ENCODE measurements at places on chromosomes 12 and 14.

DNA sequence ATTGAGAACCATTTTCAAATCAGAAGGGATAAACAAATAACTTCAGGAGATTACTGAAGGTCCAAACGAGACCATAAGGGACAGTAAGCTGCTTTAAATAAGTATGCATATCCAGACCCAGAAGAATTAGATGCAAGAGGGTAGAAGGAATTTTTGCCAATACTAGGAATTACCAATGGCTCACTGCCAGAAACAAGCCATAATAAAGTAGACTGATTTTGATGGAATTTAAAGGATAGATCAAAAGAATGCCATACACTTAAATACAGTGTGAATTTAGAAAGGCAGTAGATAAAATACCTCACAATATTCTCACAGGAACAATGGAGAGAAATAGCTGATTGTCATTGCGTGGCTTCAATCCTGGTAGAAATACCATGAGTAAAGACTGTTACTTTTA, 5.3 kb downstream of the ANKS1B start:
- no peak for DNase-seq

GRCh38 chr12:74599932-74600331, 62.3 kb downstream of the ATXN7L3B start:
- DNase-seq: no peak

- DNase-seq: peak; percentile 78
Observed at GRCh38 chr12:93003531-93004239, 74.6 kb upstream of the EEA1 start.

DNA sequence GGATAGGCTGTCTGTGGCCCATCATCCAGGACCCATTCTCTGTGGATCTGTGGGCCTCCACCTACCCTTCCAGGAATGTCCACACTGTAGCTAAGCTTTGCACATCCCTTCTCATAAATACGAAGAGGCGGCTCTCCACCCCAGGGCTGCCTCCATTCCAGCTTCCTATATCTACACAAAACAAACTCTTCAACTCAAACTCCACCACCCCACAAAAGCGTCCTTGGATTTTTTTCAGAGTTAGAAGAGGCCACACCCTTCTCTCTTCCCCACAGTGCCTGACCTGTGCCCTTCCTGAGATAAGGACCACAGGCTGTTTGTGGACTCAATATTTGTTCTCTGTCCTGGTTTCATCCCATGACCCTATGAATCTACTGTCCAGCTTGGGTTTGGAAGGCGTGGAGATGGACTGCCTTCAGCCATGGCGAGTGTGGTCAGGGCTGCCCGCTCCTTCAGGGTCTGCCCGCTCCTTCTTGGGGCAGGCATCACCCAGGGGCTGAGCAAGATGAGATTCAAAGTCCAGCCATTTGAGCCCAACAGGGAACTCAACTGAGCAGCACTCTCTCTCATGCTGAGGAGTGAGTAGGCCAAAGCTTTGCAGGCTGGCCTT, 13.0 kb upstream of the SERPINA12 start:
- DNase-seq: no peak

DNA sequence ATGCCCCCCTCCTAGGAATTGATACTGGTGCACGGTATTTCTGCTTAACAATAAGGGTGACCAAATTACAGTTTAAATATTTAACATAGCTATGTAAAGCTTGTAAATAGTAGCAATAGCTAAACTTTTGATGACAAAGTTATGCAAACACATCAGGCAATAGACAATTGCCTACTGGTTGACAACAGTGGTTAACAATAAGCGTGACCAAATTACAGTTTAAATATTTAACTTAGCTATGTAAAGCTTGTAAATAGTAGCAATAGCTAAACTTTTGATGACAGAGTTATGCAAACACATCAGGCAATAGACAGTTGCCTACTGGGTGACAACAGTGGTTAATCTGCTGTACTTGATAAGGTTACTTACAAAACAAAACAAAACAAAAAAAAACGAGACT, 886.5 kb upstream of the FLRT2 start:
- DNase-seq: peak; percentile 73

DNA sequence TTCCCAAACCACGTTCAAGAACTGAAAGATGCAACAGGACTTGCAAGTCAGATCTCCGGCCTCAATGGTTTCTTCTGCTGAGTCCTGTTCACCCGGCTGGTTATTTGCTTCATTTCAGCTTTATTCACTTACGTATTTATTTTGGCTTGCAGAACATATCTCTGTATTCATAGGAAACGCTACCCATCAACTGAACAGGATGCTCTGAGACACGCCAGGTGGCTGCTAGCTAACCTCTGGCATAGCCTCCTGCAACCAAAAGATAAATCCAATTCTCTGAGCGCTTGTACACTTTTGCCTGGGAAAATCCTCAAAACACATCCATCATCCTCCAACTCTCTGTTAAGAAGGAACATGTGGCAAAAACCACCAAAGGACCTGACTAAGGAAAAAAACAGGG, 17.3 kb downstream of the MAP3K9 start:
- DNase-seq: no peak

DNA sequence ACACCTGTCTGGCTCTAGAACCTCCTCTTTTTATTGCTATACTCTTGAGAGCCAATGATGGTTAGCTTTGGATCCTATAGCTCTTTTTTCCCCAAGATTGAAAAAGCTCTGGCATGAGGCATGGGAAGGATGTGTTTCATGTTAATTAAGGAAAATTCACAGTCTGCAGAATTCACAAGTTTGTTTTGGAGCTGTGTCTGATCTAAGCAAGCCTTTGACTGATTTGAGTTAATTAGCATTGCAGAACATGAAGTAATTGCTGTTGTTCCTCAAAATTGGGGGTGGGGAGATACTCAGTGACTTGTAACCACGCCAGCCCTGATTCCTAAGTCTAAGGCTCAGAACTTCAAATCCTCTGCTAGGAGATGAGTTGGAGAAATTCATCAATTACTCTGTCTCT, 205.0 kb downstream of the SUDS3 start:
- DNase-seq: no peak

DNA sequence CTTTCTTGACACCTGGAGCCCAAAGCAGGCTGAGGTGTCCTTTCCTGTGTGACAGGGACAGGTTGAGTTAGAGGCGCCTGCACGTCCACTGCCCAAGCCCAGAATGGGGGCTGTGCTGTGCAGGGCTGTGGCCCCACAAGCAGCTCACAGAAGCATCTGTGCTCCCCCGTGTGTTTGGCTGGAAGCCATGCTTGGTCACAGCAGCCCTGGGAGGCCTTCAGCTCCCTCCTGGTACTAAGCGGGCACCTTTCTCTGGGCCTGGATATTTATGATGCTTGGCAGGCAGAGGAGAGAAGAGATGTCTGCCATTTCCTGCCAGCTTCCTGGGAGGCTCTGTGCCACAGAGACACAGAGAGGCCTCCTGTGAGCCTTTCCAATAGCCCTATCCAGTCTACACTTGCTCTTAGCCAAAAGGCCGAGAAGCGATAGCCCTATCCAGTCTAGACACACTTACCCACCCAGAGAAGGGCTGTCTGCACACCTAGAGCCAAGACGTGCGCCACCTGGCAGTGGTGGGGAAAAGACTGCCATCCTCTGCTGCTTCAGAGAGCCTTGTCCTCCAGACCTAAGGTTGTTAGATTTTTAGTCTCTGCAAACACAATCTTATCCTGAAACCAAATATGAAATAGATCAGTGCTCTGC, 117.4 kb downstream of the GCH1 start:
- no peak for DNase-seq

DNA sequence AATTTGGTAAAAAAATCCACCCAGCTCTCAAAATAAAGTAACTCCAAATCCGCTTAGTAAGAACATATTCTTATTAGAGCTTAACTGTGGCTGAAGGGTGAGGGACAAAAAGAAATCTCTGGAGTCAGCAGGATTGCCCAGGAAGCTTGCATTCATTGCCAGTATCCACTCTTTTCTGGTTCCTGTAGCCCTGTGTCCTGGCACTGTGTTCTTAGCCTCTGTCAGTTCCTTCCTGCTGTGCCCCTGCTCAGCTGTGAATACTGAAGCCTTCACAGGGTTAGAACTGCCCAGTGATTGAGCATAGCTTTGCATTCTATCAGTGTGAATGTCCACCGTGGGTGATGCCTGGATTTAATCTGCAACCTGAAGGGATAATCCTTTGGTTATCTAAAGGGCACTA, 266.9 kb upstream of the PELI2 start:
- DNase-seq: no peak

- no peak for DNase-seq
Observed at GRCh38 chr12:77940011-77940423, 109.3 kb downstream of the NAV3 start.

DNA sequence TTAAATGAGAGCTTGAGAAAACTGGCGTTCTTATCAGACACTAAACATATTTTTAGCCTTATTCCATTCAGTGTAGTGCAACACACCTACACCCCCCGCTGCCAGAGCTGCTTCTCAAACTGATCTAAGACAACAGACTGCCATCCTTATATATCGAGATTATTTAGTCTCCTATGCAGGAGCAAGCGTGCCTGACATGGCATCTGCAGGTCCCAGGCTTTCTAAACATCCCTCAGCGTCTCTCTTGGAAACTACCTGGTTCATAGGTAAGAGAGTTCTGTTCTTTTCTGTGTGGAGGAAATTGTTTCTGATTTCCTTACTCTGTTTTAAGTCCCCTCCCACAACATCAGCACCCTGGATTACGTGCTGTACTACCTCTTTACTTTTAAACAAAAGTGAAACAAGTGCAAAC, 117.1 kb upstream of the PTPRB start:
- no peak for DNase-seq

GRCh38 chr12:119249383-119250155, 70.8 kb downstream of the HSPB8 start:
- no peak for DNase-seq

- no peak for DNase-seq
Observed at GRCh38 chr12:121576851-121577391, 3.9 kb downstream of the KDM2B start.

DNA sequence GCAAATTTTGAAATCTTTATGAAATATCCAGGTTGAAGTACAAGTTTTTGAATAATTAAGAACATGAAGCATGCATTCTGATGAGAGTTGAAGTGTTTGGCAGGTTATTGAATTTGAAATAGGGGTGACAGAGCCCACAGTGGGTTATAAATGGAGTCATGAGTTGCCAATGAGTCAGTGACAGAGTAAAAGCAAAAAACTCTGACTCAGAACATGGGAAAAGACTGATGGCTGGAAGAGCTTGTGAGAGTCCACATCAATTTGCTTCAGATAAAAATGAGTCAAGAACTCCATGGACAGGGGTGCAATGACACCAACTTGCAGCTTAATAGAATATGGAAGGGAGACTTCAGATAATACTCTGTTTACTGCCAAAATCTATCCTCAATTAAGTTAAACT, 105.3 kb downstream of the SLC6A15 start:
- DNase-seq: no peak

- DNase-seq: no peak
Observed at GRCh38 chr14:74568911-74569310, 43.1 kb downstream of the LTBP2 start.

- DNase-seq: no peak
Observed at GRCh38 chr12:93174048-93174447, 203.7 kb upstream of the NUDT4 start.

DNA sequence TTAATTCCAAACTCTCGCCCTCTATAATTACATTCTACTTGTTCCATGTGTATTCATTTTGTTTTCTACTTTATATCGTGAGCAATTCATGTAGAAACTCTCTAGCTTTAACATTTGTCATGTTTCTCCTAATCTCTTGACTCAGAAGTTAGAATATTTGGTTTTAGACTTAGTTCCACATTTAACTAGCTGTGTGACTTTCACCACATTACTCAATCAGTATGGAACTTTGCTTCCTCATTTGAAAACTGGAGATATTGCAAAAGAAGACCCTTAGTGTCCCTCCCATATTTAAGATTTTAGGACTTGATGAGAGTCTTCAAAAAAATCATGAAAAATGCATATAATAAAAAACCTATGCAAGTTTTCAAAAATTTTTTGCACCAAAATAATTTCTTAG, 447.5 kb downstream of the GXYLT1 start:
- DNase-seq: no peak

- DNase-seq: no peak
Observed at GRCh38 chr14:21647380-21647779, 6.3 kb upstream of the OR4E2 start.

- DNase-seq: no peak
Observed at GRCh38 chr12:7160183-7160582, 29.3 kb upstream of the PEX5 start.

DNA sequence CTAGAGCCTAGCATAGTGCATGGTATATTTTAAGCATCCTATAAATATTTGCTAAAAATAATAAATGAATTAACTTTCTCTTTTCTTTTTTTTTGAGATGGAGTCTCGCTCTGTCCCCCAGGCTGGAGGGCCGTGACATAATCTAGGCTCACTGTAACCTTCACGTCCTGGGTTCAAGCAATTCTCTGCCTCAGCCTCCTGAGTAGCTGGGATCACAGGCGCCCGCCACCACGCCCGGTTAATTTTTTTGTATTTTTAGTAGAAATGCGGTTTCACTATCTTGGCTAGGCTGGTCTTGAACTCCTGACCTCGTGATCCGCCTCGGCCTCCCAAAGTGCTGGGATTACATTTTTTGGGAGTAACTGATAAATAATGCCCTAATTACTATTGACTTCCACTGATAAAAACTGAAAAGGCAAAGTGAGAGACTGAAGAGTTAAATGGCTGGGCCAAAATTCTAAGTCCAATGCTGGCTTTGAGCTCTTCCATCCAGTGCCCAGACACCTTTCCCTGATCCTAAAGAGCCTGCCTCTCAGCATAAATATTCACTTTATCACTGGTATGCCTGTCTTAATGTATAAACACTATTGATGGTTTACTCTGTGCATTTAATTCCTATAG, 213.0 kb upstream of the KRR1 start:
- DNase-seq: no peak

- no peak for DNase-seq
Observed at GRCh38 chr12:50555471-50555885, 50.7 kb downstream of the DIP2B start.

DNA sequence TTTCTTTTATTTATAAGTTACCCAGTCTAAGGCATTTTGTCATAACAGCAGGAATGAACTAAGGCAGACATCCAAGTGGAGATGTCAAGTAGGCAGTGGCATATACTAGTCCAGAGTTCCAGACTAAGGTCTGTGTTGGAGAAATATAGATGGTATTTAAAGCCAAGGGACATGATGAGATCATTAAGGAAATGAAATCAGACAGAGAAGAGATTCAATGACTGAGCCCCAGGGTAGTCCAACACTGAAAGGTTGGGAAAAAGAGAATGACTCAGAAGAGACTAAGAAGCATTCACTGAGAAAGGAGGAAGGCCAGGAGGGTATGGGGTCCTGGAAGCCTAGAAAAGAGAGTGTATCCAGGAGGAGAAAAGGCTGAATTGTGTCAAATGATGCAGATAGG, 442.2 kb upstream of the CCDC196 start:
- DNase-seq: no peak

- no peak for DNase-seq
Observed at GRCh38 chr14:72558721-72559120, 335.2 kb downstream of the DPF3 start.

DNA sequence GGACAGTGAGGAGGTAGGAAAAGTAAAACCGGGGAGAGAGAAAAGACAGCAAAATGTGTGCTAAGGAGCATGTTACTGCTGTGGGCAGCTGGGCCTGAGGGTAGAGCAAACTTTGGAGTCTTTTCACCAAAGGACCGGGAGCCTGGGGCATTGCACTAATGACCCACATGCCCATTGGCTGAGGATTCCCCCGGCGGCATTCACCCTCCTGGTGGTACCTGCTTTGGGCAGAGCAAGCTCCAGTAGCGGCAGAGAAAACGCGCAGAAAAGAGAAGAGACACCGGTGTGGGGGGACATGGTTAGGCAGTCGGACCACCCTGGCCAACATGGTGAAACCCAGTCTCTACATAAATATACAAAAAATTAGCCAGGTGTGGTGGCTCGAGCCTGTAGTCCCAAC, 83.4 kb upstream of the ESRRB start:
- DNase-seq: no peak

Measured in NCI-H1417 (cell line).